ENCODE measurements at places on chromosomes 2 and 18.

DNA sequence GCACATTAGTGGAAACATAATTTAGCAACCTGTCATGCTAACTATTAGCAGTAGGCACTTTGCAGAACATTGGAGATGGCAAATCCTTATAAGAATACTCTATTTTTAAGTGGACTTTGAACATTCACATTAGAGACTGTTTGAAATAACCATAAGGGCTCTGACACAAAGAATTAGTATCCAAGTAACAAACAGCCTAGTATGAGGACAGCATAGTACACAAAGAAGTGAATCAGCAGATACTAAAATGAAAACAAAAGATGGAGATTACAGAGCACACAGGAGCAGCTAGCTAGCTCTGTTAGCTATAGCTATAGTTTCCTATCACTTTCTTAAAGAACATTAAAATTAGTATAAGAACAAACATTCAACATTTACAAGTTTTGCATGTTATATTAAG is 256.3 kb upstream of the SPOPL start:
- no peak for DNase-seq

- DNase-seq, result no peak
Observed at GRCh38 chr2:37549598-37549997, 121.8 kb downstream of the CDC42EP3 start.

DNA sequence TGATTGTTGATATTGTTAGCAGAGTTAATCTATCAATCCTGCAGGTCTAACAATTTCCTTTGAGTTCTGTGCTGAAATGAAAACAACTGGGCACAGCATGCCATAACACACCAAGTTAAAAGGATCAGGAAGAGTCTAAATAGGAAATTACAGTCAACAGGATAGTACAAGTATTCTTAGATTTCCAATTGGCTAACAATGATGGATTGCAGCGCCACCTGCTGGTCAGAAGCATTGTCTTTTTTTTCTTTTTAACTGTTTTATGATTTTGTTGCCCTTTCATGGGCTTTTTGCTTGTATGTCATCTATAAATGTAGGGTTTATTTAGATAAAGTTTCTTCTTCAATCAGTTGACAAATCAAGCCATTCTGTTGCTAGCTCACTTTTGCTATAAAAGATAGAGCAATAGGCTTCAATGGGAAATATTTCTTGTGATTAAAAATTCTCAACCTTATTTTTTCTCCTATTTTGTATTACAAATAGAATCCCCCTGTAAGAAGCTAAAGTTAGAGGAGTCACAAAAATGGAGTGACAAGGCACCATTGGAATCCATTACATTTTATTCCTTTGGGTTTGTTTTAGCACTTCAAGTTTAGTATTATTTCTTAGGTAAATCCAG is 40.8 kb upstream of the RPRM start:
- peak; percentile 49 for DNase-seq

DNA sequence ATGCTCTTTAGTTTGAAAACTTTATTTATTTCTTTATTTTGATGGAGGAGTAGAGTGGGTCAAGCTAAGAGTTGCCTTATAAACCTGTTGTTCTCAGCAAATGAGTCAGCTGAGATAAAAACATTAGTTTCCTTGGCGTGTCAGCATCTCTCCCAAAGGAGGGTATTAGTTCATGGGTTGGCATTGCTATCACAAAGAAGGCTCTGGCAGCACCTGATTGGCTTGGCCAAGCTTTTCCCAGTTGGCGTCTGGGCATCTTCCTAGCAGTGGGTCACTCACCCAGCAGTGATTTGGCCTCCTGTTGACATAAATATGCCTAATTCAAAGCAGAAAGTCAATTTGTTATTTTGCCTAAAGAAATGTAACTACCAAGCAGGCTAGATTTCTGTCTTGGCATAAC is 200.7 kb upstream of the TNP1 start:
- DNase-seq, result peak; percentile 17

DNA sequence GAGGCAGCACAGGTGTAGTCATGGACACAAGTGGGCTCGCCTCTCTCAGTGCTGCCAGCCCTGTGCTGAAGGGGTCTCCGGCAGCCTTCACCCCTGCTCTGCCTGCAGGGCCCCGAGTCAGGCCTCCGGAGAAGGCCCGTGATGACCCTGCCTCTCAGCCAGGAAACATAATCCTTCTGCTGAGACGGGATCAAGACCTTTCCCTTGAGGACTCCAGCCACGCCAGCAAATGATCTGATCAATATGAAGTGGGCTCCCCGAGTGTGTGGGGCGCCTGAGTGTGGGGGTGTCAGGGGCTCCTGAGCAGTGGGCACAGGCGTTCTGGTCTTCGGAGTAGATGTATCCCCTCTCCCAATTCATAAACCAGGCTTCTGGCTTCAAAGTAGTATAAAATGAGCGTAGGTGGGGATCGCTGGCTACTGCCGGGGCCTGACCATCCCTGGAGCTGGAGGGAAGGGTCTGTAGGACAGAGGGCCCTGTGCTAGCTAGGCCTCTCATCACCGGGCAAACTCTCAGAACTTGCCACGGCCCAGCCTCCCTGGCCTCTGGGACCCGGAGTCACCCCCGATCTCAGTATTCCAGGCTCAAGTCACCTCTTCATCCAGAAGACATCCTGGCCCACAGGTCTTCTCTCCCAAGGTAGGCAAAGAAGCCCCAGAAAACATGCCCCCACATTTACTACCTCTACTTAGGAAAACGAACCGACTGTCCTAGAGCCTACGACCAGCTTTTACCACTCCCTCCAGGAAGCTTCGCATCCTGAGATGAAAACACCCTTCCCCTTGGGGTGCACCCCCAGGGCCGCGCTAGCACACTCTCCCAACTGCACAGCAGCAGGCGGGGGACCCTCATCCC is 33.6 kb downstream of the CRACDL start:
- no peak for DNase-seq

DNA sequence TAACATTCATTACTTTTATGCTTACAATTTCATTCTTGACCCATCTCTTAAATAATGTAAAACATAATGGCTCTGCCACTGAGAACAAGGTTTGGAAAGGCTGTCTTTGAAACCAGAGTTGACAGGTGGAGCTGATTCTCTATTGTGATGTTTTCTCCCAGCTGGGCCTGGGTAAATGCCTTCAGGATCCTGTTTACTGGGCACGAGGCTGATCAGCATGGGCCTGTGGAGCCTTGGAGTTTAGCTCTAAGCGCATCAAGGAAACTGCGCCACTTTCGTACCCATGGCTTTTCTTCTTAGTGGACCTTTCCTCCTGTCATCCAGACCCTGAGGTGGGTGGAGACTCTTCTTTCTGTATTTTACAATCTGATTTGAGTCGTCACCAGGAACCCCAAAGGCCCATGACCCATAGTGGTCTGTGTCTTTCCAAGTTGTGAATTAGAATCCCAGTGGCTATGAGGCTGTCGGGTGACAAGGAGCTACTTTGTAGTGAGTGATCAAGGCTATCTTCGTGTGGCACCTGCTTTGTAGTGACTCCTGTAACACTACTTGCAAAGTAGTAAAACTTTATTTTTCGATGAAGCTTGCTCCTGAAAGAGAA is 123.1 kb downstream of the LPIN1 start:
- DNase-seq, result no peak

DNA sequence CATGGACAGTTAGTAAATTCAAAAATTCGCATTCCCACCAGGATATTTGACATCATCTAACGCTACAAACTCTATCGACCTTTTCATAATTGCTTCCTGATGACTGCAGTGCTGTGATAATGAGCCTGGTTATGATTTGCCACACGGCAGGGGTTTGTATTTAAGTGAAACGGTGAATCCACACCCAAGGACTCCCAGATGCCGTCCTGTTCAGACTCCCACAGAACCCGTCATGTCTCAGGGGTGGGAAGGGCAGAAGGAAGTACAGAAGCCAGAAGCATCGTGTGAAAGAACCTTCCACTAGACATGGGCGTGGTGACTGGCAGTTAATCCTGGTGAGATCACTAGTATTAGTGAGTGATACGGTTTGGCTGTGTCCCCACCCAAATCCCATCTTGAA is 91.2 kb upstream of the TMEM18 start:
- no peak for DNase-seq

- DNase-seq, result no peak
Observed at GRCh38 chr2:235754357-235755207, 260.7 kb downstream of the AGAP1 start.

Data from kidney tubule cell (primary cell).